ENCODE measurements at places on chromosomes 5 and 9.

DNA sequence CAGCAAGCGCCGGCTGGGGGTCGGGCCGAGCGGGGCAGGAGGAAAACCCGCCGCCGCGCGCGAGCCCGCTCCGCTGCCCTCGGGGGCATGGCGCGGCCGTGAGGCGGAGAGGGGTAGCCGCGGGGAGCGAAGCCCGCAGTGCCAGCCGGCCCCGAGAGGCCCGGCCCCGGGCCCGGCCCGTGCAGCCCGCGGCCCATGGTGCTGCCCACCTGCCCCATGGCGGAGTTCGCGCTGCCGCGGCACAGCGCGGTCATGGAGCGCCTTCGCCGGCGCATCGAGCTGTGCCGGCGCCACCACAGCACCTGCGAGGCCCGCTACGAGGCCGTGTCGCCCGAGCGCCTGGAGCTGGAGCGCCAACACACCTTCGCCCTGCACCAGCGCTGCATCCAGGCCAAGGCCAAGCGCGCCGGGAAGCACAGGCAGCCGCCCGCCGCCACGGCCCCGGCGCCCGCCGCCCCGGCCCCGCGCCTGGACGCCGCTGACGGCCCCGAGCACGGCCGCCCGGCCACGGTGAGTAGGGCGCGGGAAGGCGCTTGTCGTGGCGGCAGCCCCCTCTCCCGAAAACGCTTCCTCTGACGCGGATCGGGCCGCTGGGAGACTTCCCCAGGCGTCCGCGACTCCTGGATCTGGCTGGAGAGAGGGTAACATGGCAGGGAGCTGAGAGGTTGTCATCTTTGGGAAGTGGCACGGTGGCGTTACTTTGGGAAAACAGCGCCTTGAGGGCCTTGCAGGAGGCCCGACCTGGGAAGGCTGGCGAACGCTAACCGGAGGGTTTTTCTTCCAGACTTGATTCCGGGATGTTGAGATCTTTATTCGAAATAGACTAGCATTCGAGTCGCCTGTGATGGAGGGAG lies 523 bp downstream of the MAML1 start:
- peak; percentile 50 for DNase-seq

DNA sequence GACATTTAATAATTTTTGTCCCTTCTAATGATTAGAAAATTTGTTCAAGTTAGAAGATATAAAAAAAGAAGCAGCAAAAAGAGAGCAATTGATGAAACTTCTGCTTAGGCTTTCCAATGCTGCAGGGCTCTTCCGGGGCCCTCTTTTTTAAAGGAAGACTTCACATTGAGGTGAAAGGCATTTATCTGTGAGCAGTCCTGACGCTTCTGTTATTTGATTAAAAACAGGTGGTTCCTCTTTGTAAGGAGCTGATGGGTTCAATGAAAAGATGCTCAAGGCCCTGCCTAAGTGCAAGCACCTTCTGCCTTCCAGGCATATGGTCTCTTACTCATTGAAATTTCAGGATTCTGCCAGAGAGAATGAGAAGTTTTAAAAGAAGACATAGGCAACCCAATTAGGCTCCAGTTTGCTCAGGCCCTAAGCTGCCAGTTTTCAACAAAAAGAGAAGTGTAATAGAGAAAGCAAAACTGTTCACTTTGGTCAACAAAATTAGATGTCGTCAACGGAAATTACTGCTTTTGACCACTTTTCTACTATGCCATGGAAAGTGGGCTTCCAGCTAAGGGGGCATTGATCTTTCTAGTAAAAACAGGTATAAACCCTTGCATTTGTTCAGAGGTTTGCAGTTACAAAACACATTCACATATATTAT lies 100.2 kb downstream of the INSYN2B start:
- DNase-seq = peak; percentile 42

DNA sequence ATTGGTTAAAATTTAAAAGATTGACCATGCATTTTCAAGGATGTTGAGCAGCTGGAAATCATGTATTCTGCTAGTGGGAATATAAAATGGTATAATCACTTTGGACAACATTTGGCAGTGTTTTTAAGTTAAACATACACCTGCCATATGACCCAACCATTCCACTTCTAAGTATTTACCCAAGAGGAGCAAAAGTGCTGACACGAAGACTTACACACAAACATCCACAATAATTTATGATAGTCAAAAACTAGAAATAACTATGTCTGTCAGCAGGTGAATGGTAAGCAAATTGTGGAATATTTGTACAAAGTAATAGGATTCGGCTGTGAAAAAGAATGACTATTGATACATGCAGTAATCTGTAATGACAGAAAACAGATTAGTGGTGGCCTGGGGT lies 30.7 kb upstream of the SRP19 start:
- DNase-seq = no peak

GRCh38 chr9:28610339-28610738 lies 1037.1 kb upstream of the C9orf72 start:
- DNase-seq = no peak

GRCh38 chr5:104513121-104513602 lies 950.6 kb upstream of the NUDT12 start:
- no peak for DNase-seq

DNA sequence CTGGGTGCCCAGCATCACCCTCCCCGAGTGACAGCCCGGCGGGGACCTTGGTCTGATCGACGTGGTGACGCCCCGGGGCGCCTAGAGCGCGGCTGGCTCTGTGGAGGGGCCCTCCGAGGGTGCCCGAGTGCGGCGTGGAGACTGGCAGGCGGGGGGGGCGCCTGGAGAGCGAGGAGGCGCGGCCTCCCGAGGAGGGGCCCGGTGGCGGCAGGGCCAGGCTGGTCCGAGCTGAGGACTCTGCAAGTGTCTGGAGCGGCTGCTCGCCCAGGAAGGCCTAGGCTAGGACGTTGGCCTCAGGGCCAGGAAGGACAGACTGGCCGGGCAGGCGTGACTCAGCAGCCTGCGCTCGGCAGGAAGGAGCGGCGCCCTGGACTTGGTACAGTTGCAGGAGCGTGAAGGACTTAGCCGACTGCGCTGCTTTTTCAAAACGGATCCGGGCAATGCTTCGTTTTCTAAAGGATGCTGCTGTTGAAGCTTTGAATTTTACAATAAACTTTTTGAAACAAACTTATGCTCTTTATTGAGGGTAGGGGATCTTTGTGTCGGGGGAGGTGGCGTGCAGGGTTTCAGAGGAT lies 1.3 kb downstream of the GADD45G start:
- peak; percentile 84 for DNase-seq

GRCh38 chr5:172374783-172375182 lies 79.5 kb downstream of the SH3PXD2B start:
- no peak for DNase-seq

DNA sequence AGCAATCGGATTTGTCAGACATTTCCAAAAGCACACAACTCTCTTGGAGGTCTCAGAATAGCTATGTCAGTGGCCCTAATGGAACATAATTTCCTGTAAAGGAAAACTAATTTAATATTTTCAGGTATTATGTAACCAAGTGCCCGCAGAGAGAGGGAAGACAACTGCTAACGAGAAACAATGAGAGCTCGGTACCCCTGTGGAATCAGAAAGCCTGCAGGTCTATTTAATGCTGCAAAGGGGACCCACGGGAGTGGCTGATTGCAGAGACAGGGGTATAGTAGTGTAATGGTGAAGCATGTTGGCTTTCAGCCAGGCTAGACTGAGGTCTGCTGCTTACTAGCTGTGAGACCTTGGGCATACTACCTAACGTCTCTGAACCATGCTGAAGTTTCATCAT lies 508.1 kb upstream of the BRINP1 start:
- DNase-seq = no peak

- DNase-seq = no peak
These were observed 95.2 kb downstream of the C9orf50 start for GRCh38 chr9:129525656-129526196.

DNA sequence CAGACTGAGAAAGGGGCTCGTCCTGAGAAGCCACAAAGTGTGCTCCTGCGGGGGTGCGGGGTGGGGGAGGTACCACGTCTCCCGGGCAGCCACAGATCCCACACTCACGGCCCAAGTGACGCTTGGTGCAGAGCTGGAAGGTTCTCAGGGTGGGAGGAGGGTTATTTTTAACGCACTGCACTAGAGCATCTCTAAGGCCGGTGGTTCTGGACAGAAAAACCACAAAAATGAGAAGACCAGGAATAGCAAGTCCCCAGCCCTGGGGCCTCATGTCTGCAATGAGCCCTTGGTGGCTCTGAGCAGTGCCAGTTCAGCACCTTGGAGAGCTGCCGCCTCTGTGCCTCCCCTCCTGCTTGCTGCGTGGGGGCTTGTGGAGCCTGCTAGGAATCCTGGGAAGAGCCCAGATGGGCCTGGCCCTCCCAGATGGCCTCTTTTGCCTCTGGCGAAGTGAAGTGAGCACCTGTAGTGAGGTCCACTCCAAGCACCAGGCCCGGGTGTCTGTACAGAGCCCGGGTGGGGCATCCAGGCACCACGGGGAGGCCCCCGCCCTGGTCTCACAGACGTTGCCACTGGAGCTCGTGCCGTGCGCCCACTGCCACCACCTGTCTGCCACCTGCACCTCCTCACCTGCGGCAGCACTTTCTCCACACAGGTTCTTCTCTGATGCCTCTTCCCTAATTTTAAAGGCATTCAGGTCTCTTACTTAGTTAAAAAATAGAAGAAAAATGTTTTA lies 48.9 kb upstream of the CACNA1B start:
- peak; percentile 3 for DNase-seq

- peak; percentile 22 for DNase-seq
These were observed 98.6 kb downstream of the GIN1 start for GRCh38 chr5:103021314-103021713.

GRCh38 chr9:99579964-99580363 lies 241.7 kb upstream of the NR4A3 start:
- DNase-seq = peak; percentile 84

DNA sequence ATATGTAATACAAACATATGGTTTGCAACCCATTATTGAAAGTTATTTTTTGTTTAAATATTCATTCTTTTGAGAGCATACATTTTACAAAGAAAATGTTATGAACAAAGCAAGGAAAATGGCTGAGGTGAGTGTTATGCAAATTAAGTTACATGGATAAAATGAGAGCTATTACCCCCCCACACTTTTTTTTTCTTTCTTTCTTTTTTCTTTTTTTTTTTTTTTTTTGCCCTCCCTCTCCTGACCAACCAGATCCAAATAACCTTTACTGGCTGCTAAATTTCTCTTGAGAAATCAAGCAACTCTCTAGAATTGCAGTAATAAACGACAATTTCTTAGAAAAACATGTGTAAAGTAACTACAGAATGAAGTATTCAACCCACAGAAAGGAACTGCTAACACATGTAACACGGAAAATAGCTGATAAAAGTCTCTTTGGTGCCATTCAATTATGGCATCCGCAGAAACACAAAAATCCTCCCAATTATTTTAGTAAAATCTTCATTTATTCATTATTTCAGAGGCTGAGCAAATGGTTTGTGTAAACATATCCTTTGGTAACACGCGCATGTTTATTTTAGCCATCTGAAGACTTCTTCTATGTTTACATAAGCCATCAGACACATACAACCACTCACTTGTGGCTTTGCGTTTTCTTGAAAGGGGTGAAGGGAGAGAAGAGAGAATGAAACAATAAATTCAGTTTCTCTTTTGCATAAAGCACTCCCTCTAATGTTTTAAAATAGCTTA lies 216.1 kb downstream of the NFIB start:
- no peak for DNase-seq

GRCh38 chr9:118295413-118295812 lies 591.2 kb downstream of the TLR4 start:
- DNase-seq = no peak
